Left renal pelvis (tissue), 4 donors: ENCODE measurements at places on chromosomes 4 and X. TPM values are rescaled to one million over a fixed set of nuclear protein-coding genes. Genes with fewer than 3 reads are reported as not detected.

SNCA gene
- 55.7 TPM for polyA plus RNA-seq

MAML3 gene
- 16.9 TPM for polyA plus RNA-seq

SLC9A7 gene
- 5.5 TPM for polyA plus RNA-seq

GLRA2 gene
- polyA plus RNA-seq = 0.22 TPM

CSAG1 gene
- polyA plus RNA-seq = not detected

CXCL3 gene
- polyA plus RNA-seq = 0.12 TPM

ANOS1 gene
- 11.5 TPM for polyA plus RNA-seq

ZNF732 gene
- polyA plus RNA-seq = 2.7 TPM

PTCHD1 gene
- 0.82 TPM for polyA plus RNA-seq

DMD gene
- polyA plus RNA-seq = 22.5 TPM
